Activated CD8-positive, alpha-beta memory T cell treated with anti-CD3 and anti-CD28 coated beads, Interleukin-2, amount 50 U/mL, for 48 hours (primary cell): ENCODE measurements at places on chromosomes 6 and 20.
A peak's percentile ranks its signal among the peaks of the same experiment; 100 is the strongest.

DNA sequence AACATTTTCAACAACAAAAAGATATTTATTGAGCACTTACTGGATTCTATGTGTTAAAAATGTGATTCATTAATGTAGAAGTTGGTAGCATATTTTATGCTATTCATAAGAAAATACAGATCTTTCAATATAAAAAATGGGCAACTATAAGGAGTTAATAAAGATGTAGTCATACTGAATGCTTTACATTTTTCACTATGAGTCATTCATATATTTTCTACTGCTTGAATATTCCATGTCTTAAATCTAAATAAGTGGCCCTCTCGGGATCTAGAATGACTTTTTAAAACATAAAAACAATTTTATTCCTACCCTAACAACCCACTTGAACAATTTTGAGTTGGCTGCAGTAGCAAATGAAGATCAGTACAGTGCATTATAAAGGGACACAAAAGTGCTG is 362.1 kb downstream of the PHF3 start:
- DNase-seq, result no peak

DNA sequence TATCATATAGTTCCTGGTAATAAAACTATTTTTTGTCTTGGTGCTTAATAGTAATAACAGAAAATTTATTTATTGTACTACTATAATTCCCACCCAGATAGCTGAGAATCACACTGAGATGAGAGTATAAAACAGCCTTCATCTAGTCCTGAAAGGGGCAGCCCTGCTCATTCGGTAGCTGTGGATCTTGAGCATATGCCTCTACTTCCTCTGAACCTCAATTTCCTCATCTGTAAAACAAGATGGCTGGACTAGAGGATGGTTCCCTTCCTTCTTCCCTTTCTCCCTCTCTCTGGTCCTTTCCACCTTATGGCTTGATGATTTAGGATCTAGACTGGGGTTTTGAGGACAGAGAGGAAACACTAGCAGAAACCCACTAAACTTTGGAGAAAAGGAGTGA is 15.0 kb downstream of the FKBP5 start:
- no peak for DNase-seq

GRCh38 chr20:40900666-40901215 is 127.9 kb upstream of the TOP1 start:
- DNase-seq, result no peak

DNA sequence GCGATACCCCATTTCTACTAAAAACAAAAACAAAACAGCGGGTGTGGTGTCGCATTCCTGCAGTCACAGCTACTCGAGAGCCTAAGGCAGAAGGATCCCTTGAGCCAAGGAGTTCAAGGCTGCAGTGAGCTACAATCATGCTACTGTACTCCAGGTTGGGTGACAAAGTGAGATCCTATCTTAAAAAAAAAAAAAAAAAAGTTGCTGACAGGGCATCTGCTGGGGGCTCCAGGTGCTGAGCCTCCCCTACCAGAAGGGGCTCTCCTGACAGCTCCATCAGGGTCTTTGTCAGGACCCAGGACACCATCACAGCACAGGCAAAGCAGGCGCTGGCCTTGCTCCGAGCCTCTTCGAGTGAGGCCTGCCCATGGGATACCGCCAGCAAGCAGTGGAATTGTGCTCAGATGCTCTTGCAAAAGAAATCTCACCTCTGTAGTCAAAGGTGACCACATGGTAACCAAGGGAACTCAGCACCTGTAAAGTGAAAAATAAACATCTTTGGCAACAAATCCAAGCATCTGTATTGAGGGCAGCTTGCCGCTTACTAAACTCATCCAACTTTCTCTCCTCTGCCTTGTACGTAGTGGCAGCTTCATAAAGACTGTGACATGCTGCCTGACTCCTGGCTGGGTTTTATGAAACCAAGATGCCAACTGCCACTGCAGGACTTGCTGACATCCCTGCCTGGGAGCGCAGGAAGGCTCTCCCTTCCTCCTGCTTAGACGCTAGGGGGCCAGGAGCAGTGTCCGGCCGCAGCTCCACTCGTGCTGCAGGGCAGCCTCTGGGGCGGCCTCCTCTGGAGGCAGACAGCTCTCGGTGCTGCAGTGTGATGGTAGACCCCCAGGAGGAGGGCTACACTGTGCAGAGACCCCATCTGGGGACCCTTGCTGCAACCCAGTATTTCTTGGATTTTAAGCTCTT is 66.9 kb downstream of the PYGB start:
- peak; percentile 40 for DNase-seq

DNA sequence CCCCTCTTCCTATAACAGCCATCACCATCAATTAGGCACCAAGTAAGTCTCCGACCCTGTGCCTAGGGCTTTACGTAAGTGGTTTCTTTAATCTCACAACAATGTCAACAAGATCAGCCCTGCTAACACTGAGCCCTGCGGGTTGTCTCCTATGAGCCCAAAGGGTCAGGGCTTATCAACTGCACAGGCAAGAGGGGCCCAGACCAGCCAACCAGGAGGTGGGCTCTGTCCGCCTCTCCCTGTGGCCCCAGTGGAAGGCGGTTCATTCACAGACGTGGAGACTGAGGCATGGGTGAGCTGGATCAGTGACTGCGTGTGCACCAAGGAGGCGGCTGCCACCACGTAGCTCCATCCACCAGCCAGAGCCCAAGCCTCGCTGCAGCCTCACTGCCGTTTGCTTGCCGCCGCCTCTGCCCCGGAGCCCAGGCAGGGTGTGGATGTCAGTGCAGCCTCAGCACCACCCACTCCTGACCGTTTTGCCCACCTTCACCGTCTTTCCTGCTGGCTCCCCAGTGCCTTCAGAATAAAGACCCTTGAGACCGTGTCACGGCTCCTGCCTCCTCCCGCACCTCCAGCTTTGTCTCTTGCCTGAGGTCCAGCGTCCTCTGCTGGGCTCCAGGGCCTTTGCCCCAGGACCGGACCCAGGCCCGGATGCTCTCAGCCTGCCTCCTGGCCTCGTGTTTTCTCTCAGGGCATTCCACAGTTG is 78.7 kb downstream of the DLL1 start:
- DNase-seq, result peak; percentile 25

GRCh38 chr6:150694889-150695288 is 95.2 kb downstream of the PLEKHG1 start:
- no peak for DNase-seq

DNA sequence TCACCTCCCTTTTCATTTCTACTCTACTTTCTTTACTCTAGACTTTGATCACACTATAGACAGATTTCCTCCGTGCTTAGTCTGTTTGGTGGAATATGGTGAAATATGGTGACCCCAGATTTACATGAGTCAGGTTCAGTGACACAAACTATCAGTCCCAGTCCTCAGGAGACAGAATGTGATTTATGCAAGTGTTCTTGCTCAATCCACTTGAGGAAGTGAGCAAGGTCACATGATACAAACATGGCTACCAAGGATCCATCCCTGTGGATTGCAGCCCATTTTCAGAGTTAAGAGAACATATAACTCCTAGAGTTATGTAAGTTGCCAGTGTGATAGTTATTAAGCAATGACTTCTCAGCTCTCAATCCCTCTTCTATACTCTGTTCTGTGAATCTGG is 23.7 kb upstream of the TSHZ2 start:
- no peak for DNase-seq

DNA sequence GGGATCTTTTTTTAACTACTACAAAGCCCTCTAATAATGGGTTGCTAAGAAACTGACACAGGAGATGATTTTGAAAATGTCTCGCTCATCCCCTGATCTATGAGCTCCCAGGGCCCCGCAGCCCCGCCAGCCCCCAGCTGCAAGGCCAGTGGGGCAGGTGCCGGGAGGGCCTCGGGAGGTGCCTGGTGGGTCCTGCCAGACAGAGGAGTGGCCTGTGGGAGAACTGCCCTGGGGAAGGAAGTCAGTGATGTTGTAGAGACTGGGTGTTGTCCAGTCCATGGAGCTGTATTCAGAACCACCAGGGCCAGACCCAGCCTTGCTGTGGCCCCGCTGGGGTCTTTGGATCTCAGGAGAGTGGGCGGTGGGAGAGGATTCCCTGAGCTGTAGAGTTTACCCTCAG is 258.7 kb downstream of the TAF4 start:
- no peak for DNase-seq

DNA sequence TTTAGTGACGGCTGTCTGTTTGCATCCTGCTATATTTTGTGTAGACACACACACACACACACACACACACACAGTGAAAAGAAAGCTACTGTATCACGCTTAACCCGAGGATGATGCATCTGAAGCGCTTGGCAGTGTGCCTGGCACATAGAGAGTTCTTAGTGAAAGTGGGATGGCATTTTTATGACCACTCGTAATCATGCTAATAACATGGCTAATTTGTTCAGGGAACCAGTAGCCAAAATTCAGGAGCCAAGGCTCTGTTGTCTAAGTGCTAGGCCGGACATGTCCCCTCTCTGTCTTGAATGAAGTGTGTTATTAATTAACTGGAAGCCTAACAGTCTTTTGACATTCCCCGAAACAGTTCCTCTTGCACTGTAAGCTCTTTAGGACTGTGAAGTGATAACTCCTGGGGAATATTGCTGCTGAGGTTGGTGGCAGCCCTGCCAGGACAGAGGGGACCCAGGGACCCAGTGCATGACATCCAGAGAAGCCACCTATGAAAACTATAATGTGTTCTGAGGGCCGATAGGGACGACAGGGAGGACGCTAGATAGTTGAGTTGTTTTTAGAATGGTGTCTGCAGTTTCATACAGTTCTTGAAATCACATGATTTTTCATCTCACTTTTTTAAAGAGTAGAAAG is 45.0 kb upstream of the IRF4 start:
- DNase-seq, result no peak

GRCh38 chr20:34495916-34496315 is 20.3 kb upstream of the DYNLRB1 start:
- DNase-seq, result no peak

GRCh38 chr6:167791091-167791779 is 35.5 kb upstream of the AFDN start:
- DNase-seq, result no peak

DNA sequence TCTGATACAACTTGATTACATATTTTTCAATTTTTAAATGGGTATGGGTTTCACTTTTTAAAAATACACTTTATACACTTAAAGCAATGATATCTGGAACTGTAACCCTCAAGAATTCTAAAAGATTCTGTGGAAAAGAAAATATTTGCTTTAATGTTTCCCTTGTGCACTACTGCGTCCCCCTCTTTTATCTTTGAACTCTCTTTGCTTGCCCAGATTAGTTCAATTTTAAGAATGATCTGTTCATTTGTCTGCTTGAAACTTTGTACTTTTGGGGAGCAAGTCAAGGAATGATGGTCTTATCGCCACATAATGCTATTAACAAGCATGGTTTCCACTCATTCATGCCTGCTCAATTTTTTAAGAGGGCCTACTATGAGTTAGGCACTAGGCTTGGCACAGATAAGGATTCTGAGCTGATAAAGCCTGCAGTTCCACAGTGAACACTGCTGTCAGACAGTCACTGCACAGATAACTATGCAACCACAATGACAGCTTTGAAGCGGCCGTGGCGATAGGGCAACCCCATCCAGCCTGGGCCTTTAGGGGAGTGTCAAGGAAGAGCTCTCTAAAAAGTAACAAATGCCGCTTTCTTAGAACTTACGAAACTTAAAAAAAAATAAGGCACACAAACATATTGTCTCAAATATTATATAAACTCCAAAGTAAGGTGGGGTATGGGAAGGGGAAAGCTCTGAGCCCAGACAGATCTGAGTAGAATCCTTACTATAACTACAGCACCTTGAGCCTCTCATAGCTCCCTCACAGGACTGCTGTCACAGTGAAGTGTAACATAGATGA is 29.7 kb downstream of the FYN start:
- DNase-seq, result peak; percentile 79

DNA sequence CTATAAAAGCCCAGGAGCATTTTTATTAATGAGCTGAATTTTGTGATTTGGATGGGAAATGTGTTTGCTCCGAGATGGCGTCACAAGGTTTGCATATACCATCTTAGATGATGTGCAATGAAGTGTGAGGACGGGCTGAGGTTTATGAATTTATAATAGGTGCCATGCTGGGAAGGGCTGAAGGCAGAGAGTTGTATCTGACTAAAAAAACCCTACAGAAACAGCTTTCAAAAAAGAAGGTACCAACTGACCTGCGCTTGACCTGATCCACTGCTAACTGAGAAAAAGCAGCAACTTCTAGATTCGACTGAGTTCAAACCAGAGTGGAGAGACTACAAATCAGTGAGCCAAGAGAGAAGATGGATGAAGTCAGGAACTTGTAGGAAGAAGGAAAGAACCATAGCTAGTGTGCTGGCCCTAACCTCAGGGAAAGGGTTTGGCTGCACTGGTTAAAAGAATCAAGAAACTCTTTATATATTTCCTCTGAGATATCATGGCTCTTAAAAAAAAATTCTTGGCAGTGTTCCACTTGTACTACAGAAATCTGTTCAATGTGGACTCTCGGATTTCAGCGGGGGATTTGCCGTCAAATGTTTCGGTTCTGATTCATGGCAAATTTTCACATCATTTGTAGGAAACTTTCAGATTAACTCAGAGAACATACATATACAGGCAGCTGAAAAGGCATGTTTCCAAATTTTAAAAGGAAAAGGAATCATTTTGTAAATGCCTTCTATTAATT is 56.5 kb upstream of the HDGFL1 start:
- no peak for DNase-seq

- DNase-seq, result peak; percentile 86
These were observed 929 bp downstream of the CDH22 start for GRCh38 chr20:46307139-46307998.

GRCh38 chr20:45246109-45246508 is 8.3 kb downstream of the SLPI start:
- DNase-seq, result no peak

DNA sequence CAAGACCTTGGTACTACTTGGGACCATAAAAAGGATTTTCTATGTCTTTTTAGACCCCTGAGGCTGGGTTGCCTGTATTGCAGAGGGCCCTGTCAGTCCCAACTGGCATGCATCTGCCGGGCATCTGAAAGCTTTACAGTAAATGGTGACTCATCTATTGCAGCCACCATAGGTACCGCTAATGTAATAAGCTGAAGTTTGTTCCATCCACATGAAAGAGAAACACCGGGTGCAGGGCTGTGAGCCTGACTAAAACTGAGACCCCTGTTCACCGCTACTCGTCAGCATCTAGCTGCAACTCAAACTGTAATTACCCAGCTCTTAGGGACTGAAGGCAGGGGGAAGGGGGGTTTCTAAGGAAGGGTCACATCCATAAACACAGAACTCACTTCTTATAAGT is 49.5 kb downstream of the TRERF1 start:
- DNase-seq, result peak; percentile 63

DNA sequence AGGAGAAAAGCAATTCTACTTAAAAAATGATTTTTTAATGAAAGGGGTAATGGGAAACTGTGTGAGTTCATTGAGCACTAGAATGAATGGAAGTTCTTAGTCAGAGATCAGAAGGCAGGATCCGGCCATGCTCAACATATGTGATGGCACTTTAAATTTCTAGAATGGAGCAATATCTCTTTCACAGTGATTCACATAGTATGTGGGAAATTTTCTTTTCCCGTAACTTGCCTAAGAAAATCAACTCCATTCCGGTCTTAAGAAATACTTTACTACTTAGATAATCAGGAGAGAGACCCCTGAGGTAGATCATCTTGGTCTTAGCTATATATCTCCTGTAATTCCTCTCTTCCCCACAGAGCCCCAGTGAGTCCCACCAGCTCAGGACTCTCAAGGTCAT is 131.8 kb downstream of the SCML4 start:
- no peak for DNase-seq

- no peak for DNase-seq
These were observed 567.3 kb upstream of the BTBD3 start for GRCh38 chr20:11350126-11351005.
